ENCODE measurements at places on chromosomes 7 and 10.

- DNase-seq, result no peak
Measured at GRCh38 chr10:97280783-97281182, 11.7 kb downstream of the ARHGAP19 start.

GRCh38 chr10:89466599-89467035, 52.2 kb downstream of the IFIT5 start:
- DNase-seq, result peak; percentile 64

DNA sequence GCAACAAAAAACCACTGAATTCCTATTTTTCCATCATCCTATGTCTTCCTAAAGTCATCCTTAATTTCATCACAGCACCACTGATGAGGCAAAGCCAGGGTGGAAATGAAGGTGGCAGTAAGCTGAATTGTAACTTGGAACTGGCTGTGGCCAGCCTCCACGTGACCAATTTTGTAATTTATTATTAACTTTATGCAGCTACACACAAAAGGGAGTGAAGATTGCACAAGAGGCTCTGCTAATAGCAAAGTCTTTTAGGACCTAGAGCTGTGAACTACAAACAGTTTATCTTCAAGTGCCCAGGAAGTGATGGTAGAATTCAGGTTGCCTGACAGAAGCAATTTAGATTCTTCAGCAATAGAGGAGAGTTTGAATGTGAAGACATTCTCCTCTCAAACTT, 176.4 kb downstream of the CCDC71L start:
- peak; percentile 56 for DNase-seq

DNA sequence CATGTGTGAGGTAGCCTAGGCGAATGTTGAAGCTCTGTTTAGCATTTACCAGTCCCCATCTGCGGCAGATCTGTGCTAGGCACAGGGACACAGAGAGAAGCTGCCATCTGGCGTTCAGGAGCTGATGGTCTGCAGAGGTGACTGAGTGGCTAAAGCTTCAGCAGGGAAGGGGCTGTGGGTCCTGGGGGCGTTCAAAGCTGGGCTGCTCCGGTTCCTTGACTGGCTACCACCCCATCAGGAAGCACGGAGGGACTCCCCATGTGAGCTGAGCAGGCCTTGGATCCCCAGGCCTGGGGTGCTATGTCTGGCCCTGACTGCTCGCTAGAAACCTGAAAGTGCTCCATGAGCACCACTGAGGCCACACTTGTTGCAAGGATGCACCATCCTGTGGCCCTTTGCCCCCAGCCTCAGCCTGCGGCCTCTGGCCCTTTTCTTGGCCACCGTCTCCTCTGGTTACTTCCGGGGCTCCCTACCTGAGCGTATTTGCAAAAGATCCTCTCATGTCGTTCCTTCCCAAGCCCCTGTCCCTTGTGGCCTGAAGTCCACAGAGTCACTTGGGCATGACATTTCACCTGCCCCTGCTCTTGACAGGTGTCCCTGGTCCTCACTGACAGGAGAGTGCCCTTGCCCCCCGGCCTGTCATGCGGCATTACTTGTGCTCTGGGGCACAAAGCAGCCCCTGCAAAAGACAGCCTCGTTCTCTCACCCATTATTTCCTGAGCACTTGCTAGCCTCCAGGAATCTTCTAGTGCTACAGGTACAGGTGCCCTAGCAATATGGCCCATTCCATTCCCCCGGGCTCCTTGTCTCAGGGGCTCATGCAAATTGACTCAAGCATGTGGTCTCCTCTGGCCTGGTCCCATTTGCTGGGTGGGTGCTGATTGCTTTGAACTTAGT, 108.1 kb downstream of the GLRX3 start:
- DNase-seq, result no peak

GRCh38 chr7:34928052-34928451, 109.2 kb downstream of the DPY19L1 start:
- peak; percentile 15 for DNase-seq

DNA sequence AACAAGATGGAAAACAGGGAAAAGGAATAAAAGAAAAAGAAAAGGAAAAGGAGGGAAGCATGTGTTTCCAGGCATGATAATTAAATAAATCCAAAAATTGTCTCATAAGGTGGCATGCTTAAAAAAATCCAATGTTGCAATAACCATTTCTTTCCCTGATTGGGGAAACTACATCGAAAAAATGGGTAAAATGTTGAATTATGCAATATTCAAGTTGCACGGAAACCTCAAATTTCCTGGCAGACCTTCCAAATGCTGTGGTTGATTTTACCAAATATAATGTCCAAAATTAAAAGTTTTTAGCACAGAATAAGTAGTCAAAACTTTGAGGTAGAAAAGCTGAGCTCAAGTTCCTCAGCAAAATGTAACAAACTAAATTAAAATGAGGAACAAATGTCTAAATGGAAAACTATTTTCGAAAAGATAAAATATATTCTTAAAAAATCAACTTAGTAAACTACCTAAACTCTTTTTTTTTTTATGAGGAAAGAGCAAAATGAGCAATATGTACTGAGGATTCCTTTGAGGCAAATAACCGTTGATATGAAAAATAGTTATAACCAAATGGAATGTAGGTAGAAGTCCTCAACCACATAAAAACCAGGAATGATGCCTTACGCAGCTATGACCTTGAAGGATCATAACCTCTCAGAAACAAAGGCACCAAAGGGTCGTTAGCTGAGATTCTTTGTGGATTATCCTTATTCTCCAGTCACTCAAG, 52.6 kb downstream of the MACC1 start:
- DNase-seq, result peak; percentile 66

DNA sequence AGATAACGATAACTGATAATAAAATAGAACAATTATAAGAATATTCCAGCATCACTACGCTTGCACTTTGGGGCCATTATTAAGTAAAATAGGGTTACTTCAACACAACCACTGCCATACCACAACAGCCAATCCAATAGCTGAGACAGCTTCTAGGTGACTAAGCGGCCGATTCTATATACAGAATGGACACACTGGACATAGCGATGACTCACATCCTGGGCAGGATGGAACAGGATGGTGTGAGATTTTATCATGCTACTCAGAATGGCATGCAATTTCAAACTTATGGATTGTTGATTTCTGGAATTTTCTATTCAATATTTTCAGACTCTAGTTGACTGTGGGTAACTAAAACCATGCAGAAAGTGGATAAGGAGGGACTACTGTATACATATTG, 920.9 kb downstream of the LRMDA start:
- DNase-seq, result peak; percentile 85

DNA sequence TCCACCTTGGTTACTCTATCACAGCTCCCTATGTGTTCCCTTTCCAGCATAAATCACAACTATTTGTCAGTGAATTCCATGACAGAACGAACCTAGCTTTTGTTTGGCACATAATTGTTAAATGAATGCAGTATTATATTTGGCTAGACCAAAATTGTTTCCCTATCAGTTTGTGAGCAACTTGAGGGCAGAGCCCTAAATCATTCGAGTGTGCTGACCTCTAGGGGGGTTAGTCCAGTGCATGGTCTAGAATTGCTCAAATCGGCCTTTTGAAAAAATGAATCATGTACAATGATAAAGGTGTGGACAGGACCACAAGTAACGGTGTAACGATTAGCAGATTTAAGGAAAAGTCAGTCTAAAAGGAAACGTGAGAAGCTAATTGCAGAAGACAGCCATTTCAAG, 475 bp upstream of the NRBF2 start:
- DNase-seq, result no peak

GRCh38 chr7:148045521-148045920, 545.0 kb upstream of the C7orf33 start:
- no peak for DNase-seq

Measured in fibroblast of pulmonary artery (primary cell).